ENCODE measurements at places on chromosomes 5 and 9.
A peak's percentile ranks its signal among the peaks of the same experiment; 100 is the strongest.

DNA sequence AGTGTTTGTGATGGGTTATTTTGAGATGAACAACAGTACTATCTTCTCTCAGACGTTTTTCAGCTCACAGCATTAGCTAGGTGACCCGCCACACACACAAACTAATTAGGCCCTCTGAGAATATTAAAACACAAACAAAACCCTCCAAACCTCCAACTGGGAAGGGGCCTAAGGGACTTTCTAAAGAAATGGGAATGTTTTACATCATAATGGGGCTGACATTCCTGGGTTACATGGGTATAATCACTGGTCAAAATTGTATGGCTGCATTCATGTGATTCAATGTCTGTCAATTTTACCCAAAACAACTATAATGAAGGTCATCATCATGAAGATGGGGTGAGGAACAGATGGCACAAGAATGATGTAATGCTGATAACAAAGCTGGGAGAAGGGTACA lies 59.6 kb downstream of the SPTLC1 start:
- no peak for DNase-seq

GRCh38 chr9:83670381-83670780 lies 37.4 kb downstream of the UBQLN1 start:
- DNase-seq, result no peak

- DNase-seq, result no peak
These were observed 188.4 kb downstream of the TSSK1B start for GRCh38 chr5:113246361-113246870.

- no peak for DNase-seq
These were observed 243.0 kb upstream of the PTPRD start for GRCh38 chr9:10855847-10856246.

- DNase-seq, result peak; percentile 15
These were observed 184.0 kb downstream of the SEMA5A start for GRCh38 chr5:9361835-9362234.

DNA sequence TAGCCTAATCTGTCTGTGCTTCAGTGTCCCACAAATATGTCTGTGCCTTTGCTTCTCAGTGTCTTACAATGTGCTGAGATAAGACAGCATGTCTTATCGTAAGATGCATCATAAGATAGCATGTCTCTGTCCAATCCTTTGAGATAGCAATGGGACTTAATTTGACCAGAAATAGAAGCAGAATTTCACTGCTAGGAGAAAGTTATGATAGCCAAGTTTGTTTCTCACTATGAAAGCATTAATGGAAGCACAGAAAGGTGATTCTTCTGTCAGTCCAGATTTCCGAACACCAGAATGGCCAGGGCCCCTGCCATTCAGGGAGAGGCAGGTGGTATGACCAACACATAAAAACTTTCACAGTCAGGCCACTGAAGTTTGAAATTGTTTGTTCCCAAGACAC lies 111.4 kb downstream of the TRIM32 start:
- DNase-seq, result no peak

DNA sequence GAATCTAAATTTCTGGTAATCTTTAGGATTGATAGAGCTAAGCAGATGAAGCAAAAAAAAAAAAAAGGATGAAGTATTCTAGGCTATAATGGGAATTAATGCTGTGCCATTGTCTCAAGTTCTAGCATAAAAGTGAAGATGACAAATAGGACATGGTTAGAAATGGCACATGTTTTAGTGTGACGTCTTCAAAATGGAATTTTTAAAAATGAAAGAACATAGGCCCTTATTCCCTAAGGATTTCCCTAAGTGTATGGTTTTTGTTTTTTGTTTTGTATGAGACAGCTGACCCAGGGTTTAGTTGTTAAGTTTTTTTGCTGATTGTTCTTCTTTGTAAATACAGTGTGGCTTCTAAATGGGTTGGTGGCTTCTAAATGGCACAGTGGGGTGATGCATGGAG lies 7.1 kb downstream of the TLE4 start:
- no peak for DNase-seq

DNA sequence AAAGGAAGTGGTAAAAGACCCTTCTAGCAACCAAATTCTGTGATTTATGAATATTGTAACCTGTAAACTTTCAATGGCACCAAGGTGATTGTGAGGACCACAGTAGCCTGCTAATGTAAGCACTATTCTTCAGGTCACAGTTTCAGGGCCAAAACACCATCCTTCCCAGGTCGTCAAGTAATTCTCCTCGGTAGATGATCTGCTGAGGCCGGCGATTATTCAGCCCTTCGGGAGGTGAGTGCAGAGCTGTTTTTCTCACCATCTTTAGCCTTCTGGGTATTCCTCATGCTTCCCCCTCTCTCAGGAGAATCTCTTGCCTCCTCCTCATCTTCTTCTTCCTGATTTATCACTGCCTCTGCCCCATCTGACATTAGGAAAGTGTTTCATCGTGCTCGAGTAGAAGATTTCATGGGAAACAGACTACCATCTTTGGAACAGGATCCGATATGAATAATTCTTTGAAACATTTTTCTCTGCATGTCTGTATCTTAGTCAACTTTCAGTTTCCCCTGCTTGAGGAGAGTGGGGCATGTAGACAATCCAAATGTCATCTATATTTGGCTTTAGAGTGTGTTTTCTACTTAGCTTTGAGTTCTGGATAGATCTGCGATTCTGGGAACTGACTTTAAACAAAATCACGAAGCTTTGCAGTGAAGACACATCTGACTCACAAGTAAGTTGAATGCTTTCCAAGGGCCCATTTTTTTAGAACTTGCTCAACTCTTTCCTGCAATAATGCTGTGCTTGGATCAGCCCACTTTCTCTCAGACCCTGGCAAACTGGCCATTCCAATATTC lies 173.9 kb downstream of the AOPEP start:
- no peak for DNase-seq

DNA sequence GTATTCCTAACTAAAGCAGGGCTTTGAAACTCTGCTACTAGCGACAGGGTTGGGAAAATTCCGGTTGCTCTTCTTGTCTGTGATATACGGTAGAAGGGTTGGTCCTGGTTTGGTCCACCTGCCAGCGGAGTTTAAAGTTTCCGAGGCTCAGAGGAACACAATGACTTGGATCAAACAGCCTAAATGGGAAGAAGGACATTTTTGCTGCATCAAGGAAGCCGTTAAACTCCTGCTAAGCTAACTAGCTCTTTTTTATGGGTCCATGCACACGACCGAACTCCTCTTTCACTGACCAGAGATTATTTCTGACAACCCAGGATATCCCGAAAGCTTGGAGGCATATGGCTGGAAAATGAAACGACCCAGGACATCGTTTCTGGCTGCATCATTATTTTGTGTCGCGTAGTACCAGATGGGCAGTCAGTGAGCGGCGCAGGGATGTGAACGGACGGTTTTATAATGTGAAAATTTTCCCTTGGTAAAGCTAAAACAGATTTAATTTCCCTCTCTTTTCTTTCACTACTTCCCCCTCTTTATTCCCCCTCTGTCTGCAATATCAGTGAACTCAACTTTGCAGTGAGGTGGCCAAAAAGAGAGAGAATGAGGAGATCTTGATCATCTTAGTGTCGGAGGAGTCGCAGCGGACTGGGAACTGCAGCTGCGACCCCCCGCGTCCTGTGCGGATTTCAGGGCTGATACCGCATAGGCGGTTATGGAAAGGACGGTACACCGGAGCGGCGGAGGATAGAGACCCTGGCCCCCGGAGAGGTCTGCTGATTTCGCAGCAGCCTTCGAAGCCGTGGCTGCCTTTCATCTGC lies at the start of gene LURAP1L:
TSS of gene LURAP1L (plus strand) at position 160 of the 818 bp plus-strand sequence. CDS start 696 bp downstream, outside the sequence.
- no peak for DNase-seq

DNA sequence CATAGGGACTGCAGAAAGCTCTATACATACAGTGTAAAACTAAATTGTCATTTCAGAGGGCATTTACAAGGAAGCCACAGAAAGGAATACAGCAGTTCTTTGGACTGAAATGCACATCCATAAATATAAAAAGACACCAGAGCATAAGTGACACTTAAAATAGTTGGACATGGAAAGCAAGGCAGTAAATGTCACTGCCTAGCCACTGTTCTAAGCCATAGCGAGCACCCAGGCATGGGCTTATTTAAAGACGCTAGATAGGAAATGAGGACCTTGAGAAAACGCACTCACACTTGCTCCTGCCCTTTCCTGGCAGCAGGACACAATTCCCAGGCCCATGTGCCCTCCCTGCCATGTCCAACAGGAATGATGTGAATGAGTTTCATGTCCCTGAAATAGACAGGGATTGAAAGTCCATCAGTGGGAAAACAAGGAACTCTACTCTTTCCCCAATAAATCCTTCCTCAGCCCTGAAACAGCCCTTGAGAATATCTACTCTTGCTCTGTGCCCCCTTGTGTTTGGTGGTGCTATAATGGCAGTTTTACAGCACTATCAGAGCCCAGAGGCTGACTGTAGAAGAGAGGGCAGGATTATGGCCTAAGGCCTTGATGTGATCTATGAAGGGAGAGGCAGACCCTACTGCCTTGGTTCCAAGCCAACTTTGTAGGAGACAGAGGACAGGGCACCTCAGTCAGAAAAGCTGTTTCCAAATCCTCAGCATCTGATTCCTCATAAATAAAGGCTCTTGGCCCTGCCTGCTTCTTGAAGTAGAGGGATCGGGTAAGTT lies 182.9 kb downstream of the SAXO1 start:
- no peak for DNase-seq

- no peak for DNase-seq
These were observed 183.0 kb downstream of the CDK5RAP2 start for GRCh38 chr9:120396931-120397330.

GRCh38 chr5:135355169-135355568 lies 43.9 kb downstream of the MACROH2A1 start:
- DNase-seq, result no peak

- DNase-seq, result no peak
These were observed 262.2 kb downstream of the EFNA5 start for GRCh38 chr5:107408564-107408963.

GRCh38 chr9:96442491-96442890 lies 7.5 kb upstream of the HABP4 start:
- no peak for DNase-seq

GRCh38 chr5:177302354-177303110 lies 987 bp downstream of the RAB24 start:
- DNase-seq, result no peak

- no peak for DNase-seq
These were observed 84.4 kb upstream of the NUDT12 start for GRCh38 chr5:103646698-103647614.

GRCh38 chr5:136675769-136676168 lies 310.4 kb upstream of the TRPC7 start:
- DNase-seq, result no peak

Measured in stimulated activated CD8-positive, alpha-beta memory T cell treated with anti-CD3 and anti-CD28 coated beads, Interleukin-15, amount 100 ng/mL, for 1 hour (primary cell).